ENCODE measurements at places on chromosomes 3 and 15.
A peak's percentile ranks its signal among the peaks of the same experiment; 100 is the strongest.

DNA sequence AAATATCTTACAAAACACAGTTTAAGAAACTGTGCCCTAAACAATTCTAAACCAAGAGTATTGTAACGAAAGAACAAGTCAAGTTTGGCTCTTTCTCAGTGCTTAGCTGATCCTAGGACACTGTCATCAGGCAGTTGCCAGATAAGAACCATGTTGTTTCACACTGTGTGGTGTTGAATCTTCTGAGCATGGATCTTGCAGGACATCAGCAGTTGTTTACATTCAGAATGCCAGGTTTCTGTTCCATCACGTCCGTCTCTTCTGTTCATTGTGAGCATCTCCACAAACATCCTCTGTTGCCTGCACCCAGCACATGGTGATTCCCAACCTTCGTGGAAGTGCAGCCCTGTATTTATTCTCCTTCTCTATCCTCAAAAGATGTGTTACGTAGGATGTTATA lies 67.9 kb downstream of the DCUN1D1 start:
- DNase-seq, result no peak

DNA sequence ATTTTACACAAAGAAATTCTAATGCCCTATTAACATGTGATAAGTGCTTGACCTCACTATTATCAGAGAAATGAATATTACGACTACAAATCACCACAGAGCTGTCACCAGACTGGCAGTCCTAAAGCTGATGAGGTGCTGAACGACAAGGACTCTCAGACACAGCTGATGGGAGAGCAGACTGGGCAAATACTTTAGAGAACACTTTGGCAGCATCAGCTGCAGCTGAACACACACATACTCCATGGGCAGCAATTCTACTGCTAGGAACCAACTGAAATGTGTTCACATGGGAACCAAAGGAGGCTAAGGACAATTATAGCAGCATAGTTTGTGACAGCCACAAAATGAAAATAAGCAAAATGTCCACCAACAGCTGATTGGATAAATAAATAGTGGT lies 45.5 kb downstream of the SUSD5 start:
- no peak for DNase-seq

GRCh38 chr3:48012659-48013058 lies 3.6 kb downstream of the MAP4 start:
- no peak for DNase-seq

GRCh38 chr3:178500631-178501030 lies 35.6 kb upstream of the KCNMB2 start:
- DNase-seq, result no peak

GRCh38 chr3:165619069-165619468 lies 218.2 kb downstream of the BCHE start:
- no peak for DNase-seq

- no peak for DNase-seq
Measured at GRCh38 chr3:25259871-25260270, 168.2 kb upstream of the RARB start.

DNA sequence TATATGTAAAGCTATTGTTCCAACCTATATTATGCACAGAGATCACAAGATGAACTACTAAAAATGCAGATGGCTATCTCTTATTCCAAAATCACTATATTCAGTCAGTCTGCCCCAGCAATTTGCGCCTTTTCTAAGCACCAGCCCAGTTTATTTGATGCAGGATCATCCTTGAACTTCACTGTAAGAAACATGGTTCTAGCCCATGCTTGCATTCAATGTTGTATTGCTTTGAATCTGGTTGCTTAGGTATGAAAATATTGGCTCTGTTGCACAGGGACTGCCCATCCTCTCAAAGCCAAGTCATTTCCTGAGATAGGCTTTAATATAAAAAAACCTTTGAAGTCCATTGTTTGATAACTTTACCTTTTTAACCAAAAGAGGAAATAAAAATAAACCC lies 170.5 kb upstream of the LRIG1 start:
- no peak for DNase-seq

- DNase-seq, result no peak
Measured at GRCh38 chr15:69444686-69445085, 7.9 kb upstream of the RPLP1 start.

DNA sequence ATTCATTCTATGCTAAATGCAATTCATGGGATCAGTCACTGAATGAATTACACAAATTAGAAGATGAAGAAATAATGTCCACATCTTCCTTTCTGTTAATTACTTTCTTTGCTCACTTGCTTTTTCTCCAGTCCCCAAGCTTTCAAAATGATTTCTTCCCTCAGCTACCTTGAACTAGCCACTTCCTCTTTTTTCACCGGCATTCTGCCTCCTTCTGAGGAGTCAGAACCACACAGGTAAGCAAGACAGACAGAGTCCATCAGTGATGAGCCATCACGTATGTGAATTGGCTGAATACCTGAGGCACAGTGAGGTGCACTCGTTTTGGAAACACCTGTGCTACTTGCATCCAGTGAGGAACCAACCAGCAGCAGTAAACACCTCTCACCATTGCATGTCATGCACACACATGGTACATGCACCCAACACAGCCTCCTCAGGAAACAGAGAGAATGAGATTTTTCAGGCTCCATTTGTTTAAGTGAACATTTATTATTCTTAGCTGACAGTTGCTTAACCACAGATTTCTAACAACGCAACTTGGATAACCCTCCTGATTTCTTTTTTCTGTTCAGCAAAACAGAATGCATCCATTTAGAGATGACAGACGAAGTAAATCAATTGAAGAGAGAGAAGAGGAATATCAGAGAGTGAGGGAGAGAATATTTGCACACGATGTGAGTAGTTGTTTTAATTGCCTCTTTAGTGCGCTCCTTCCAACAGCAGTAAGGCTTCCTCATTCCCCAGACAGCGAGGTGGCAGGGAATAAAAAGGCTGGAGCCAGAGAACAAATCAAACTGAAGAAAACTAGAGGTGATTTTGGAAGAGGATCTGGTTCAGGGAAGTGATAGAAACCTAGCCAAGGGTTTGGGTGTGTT lies 69.3 kb downstream of the ARPP21 start:
- DNase-seq, result no peak

- peak; percentile 33 for DNase-seq
Measured at GRCh38 chr3:71063773-71064290, 519.7 kb downstream of the FOXP1 start.

DNA sequence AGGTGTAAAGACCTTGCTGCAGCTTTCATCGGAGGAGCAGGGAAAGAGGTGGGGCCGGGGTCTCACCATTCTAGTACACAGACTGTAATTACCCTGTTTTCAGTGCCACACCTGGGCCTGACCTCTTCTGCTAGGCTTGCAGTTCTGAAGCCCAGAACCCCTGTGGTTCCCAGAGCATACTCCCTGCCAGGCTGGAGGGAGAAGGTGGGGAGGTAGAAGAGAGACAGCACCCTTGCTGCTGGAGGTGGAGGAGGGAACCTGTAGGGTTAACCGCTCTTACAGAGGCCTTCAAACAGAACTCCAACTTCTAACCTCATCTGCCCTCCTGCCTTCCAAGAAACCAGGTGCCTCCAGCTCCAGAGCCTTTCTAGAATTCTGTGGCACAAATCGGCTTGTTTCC lies 27.0 kb downstream of the PCOLCE2 start:
- DNase-seq, result no peak

DNA sequence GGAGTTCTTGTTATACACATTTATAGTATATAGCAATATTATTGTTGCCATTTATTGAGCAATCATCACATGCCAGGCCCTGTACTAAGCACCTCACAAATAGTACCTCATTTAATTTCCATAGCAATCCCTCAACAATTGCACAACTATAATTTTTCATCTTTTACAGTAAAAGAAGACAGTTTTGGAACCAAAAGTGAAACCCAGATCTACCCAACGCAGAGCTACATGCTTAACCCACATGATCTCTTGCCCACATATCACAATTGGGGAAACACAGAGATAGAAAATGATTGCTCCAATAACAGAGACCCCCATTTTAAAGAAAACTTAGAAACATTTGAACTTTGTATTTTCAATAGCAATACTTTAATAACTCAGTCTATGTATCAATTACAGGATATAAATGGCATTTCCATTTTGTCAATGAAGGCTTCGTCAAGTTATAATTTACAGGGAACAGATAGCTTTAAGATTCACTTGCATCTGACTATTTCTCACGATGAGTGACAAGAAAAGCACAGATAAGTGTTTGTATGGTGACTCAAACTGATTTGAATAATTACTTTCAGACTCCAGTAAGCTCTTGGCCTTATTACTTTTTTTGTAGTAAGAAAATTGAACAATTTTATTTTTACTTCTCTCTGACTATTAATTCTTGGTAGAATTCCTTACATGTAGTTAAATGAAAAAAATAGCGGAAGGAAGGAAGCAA lies 38.7 kb upstream of the CCDC50 start:
- no peak for DNase-seq

GRCh38 chr15:75532413-75533250 lies 46.5 kb downstream of the PTPN9 start:
- DNase-seq, result no peak

- no peak for DNase-seq
Measured at GRCh38 chr3:5297895-5298294, 110.4 kb downstream of the EDEM1 start.

DNA sequence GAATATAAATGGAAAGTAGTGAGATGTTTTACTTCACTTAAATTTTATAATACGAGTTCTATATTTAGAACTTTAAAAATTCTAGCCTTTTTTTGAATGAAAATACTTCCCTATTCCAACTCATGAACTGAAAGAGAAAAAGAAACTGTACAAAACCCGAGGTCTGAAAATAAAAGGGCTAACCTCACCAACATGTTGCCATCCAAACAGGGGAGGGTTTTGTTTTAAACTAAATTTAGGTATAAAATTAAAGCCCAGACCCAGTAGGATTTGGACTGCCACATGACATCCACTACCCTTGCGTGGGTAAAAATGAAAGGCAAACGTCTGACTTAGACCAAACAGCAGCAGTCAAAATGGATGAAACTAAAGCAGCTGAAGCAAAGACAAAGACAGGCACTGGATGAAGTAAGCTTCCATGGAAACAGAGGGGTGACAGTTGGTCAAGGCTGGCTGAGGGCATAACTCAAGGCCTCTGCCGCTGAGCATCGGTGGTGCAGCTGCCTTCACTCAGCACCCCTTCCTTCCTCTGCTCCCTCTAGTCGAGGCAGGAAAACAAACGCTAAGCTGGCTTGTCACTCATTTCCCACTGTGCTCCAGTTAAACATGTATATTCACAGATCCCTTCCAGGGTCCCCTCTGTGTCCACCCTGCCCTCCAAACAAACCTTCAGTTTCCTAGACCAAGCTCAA lies 58.1 kb downstream of the TM4SF4 start:
- no peak for DNase-seq

GRCh38 chr3:138271189-138271794 lies 58.4 kb downstream of the NME9 start:
- DNase-seq, result no peak

GRCh38 chr3:127484601-127485388 lies 105.7 kb downstream of the TPRA1 start:
- DNase-seq, result no peak

DNA sequence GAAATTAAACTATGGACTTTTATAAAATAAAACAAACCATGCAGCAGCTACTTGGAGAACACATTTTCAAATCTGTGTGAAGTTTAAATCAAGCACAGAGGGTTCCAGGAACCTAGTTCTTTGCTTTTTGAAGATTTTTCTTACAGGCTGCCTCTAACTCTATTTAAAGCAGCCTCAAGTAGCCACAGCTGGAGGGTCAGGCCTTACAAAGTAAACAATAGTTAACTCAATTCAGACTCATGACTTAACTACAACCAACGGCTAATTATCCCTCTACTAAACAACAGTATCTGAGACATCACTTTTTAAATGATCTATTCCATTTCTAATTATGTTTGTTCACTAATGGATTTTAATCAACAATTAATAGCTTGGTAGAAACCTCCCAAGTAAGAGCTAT lies 9.8 kb downstream of the LRIG1 start:
- no peak for DNase-seq

GRCh38 chr3:94614192-94614591 lies 551.3 kb downstream of the NSUN3 start:
- DNase-seq, result no peak

DNA sequence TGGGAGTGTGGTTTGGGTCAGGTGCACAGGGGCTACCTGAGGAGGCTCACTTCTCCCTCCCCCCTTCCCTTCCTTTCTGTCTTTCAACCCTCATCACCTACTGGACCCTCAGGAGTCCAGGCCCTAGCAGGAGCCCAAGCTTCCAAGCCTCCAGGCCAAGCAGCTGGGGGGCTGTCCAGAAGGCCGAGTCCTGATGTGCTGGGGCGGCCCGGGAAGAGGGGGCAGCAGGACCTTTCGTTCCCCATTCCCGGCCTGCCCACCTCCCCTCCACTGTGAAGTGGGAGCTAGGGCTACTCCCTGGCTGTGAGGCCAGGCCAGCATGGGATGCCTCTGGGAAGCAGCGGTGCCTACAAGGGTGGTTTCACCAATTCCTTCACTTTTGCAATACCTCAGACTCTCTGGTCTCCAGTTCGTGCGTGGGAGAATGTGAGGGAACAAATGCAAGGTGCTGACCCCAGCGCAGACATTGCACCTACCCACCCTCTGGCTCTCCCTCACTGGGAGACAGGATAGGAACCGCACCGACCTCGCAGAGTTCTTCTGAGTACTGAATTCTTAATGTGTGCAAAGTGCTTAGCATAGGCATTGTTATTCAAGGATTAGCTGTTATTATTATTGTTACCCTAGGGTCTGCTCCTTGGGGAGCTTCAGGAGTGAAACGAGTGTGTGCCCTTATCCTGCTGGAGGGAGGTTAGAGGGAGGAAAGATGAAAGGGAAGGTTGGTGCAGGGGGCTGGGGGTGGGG lies 2.5 kb downstream of the EPHB3 start:
- DNase-seq, result no peak

DNA sequence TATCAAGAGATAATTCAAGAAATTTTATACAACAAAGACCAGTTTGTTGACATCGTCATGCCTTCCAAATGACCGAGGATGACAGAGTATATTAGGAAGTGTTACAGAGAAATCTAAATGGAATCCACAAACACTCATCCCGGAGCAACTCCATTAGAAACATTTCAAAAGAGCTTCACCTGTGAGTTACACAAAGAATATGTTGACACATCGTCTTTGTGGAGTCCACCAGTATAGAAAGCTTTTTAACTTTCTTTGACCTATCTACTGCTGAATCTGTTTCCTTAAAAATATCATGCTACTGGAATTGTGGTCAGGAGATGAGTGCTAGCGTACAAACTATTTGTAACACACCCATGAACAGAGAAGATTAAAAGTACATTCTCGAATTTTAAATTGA lies 130.4 kb downstream of the SUCLG2 start:
- DNase-seq, result no peak

DNA sequence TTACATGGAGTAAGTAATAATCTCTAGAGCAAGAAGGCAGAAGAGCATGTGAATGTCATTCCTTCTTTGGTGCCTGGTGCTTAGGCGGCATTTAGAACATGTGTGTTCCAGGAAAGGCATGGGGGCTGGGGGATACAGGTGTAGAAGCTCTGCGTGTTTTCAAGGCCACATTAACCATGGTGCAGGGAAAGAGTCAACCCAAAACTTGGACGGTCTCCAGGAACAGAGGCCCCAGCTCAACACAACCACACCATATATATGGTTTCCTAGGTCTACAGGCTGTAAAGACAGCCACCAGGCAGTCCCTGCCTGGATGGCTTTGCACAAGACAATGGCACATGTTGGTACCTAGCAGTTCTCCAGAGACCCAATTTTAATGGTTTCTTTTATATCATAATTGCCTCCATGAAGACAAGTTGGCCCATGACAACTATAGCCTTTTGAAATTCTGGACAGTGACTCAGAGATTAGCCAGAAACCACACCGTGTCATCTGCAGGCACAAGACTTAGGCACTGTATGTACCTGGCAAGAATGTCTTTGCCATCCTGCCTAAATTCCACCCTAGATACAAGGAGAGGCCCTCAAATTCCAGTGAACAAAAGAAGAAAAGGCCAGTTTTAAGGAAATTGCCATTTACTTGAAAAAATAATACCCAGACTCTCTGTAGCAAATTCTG lies 25.0 kb upstream of the DGKG start:
- no peak for DNase-seq

- no peak for DNase-seq
Measured at GRCh38 chr15:77027111-77027696, 32.3 kb downstream of the PSTPIP1 start.
